ENCODE measurements at places on chromosomes 11 and 22.

- no peak for DNase-seq
Measured at GRCh38 chr11:96474263-96474662, 84.5 kb downstream of the JRKL start.

GRCh38 chr11:26761361-26761809 lies 39.5 kb upstream of the SLC5A12 start:
- no peak for DNase-seq

- no peak for DNase-seq
Measured at GRCh38 chr11:83480811-83481210, 194.6 kb upstream of the CCDC90B start.

- no peak for DNase-seq
Measured at GRCh38 chr11:120774591-120775386, 249.1 kb upstream of the TBCEL start.

GRCh38 chr11:74710281-74710938 lies 20.8 kb downstream of the CHRDL2 start:
- DNase-seq, result no peak

GRCh38 chr11:109644152-109644551 lies 222.2 kb downstream of the C11orf87 start:
- no peak for DNase-seq

DNA sequence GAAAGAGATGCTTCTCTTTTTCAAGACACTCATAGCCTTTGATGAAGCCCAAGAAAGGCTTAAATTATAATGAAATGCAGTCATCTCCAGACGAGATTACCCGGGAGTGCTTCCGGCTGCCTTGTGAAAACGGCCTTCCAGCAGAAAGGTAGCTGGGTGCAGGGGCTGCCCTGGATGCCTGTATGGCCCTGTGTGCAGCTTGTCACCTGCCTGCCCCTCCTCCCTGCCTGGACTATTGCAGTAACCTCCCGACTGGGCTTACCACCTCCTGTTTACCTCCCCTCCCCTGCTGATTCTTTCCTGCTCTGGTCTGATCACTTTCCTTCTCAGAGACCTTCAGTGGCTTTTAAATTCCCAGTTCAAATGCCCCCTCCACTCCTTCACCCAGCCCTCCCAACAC lies 126.4 kb upstream of the SYT13 start:
- no peak for DNase-seq

- no peak for DNase-seq
Measured at GRCh38 chr22:35426801-35427140, 26.8 kb downstream of the MCM5 start.

GRCh38 chr11:44443836-44444769 lies 121.4 kb upstream of the CD82 start:
- no peak for DNase-seq

DNA sequence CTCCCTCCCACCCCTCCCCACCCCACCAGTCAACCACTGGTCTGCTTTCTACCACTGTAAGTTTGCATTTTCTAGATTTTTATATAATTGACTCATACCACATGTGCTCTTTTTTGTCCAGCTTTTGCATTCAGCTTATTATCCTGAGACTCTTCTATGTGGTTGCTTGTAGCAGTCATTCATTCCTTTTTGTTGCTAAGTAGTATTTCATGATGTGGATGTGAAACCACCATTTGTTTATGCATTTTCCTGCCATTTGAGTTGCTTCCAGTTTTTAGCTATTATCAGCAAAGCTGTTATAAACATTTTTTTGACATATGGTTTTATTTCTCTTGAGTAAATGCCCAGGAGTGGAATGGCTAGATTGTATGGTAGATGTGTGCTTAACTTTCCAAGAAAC lies 77.0 kb upstream of the FGF3 start:
- DNase-seq, result no peak

GRCh38 chr11:70201882-70202861 lies 924 bp upstream of the FADD start:
- DNase-seq, result no peak

DNA sequence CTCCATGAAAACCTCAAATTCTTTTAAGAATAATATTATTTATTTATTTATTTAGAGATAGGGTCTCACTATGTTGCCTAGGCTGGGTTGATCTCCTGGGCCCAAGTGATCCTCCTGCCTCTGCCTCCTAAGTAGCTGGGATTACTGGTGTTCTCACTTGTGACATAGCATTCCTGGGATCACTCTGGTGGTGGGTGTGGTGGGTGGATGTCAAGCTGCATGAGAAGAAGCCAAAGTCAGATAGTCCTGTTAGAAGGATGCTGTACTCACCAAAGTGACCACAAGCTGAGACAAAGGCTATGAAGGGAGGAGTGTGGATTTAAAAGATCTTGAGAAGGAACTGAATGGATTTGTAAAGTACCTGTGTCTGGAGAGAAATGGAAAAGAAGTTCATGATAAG lies 87.9 kb upstream of the SPON1 start:
- no peak for DNase-seq

DNA sequence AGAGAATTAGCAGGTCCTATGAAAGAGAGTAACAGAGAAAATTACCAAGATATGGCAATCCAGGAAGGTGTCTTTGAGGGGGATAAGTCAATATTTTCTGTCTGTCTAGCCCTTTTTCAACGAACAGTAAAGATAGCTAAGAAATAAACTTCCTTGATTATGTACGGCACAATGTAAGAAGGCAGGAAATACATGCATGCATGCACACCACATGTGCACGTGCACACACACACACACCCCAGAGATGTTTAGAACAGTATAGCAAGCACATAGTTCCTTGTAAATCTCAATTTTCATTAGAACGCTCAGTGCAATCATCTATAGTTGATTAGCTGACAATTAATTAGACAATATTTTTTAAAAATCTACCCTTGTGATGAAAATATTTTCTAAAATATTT lies 74.7 kb downstream of the MPPED2 start:
- DNase-seq, result no peak

DNA sequence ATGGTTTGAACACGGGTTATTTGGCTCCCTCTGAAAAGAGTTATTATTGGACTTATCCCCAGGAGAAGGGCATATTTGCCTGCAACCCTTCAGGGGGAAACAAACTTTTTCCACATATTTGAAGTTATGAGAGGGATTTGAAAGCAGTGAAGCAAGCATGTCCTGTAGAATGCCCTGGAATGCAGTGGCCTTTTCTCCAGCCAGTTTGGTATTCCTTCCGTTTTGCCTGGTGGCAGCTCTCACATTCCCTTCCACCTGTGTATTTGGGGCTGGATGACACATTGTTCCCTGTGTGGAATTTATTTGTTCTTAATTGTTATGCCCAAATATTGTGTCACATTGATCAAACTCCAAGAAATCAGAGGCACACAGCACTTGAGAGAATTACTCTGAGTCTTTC lies 59.0 kb downstream of the OSBP2 start:
- no peak for DNase-seq

DNA sequence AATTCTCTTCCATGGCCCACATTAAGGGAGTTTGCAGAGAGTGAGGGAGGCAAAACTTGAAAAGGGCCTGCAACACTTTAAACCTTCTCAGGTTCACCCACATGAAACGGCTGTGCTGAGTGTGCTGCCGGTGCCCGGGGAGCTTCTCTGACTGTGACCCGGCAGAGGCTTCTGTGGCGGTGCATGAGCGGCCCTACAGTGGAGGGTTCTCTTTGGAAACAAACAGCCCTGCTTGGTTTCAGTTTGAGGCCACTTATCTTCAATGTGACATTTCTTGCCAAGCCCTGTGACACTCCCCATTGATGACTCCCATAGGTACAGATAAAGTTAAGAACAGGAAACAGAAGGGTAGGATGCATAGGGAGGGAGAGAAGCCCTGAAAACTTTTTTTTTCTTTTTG lies 31.8 kb downstream of the FAM118A start:
- DNase-seq, result no peak

- DNase-seq, result no peak
Measured at GRCh38 chr22:50207383-50208140, 6.8 kb downstream of the SELENOO start.

DNA sequence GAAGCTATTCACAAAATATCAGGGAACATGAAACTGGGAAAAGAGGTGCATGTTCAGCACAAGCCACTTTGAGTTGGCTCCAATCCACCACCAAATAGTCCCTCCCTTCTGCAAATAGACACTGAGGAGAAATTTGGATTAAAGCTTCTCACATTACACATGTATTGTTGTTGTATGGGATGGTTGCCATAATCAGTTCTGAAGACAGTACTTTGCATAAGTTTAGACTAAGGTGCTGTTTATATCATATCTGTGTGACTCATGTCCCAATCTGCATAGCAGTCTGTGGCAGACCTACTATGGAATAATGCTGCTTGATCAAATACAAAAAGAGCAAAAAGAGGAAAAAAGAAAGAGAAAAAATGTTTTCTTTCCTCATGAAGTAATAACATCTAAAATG lies 376.7 kb upstream of the DDI1 start:
- no peak for DNase-seq

DNA sequence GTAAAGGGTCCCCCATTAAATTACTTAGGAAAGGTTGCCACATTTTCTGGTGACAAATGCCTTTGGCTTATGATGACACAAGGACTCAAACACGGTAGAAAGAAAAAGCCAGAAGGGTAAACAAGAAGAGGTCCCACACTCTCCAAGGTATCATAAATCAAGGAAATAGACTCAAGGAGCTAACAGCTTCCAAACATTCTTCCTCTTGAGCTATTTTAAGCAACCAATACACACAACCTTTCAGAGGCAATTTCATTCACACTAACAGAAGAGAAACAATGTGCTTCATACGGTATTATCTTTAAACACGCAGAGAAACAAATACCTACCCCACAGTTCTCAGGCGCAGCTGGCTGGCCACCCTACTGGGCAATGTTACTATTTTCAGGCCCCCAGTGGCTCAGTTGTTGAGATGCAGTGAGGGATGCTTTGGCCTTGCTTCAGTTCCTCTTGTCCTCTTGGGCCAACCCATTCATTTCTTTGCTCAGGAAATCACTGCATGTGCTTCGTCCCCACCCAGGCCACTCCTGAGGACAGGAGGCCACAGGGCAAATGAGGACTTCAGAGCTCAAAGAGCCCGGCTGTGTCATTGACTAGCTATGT lies 15.8 kb downstream of the ABTB2 start:
- DNase-seq, result no peak

- DNase-seq, result no peak
Measured at GRCh38 chr11:65266210-65266609, 4.4 kb downstream of the POLA2 start.

DNA sequence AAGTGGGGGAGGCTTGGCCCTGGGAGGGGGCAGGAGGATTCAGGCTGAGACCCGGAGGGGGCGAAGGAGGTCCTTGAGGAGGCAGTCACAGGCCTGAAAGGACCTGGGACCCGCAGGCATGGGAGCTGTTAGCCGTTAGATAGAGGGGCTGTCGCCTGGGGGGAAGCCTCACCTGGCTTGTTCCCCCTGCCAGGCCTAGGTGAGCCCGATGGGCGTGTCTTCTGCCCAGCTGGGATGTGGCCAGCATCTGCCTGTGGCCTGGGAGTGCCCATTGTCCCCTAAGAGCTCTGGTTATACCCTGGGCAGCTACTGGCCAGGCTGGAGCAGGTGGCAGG lies 1.8 kb upstream of the DUSP8 start:
- no peak for DNase-seq

DNA sequence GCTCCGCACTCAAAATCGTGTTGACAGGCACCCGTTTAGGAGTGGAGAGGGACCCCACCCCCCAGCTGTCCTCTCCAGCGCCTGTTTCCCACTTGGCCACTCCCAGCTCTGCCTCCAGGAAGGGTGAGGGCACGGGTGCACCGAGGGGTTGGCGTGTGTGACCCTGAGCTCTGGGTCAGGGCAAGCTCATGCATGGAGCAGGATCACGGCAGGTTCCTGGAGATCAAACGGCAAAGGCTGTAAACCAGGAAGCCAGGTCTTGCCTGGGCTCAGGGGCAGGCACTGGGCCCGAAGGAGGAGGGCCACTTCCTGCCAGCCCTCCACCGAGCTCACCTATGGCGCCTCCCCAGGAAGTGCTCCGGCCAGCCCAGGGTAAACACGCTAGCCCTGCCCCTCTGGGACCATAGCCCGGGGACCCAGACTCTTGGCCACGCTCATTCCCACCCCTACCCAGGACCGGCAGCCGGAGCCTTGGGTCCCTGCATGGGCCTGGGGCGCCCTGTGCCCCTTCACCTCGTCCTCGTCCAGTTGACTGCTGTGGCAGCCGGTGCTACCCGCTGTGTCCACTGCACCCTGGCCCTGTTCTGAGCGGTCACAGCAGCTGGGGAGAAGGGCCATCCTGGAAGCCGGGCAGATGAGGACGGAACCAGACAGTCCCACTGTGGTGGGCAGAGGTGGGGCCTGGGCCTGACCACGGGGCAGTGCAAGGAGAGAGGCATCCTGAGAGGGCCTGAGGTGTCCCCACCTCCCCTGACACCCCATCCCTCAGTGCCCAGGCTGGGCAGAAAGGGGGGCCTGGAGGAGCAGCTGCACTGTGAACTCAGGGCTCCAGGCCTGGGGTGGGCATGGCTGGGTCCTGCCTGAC lies 1.0 kb upstream of the EPS8L2 start:
- DNase-seq, result no peak

DNA sequence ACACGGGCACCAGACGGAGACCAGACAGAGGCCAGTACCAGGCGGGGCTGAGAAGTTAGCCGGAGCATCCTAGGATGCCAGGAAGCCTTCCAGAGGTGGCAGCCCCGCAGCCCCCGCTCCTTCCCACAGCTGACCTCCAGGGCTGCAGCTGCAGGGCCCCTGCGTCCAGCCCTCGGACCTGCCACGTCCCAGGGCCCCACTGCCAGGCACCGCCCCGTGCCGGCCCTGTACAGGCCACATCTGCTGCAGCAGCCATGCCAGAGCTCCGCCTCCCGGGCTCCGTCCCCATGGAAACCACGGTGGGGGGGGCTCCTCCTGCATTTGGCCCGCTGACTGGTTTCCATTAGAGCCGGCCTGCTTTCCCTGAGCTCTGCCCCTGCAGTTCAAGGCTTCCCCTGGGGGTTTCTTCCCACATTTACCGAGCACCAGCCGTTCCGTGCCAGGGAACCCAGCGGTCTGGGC lies 62.5 kb upstream of the PPARA start:
- no peak for DNase-seq

DNA sequence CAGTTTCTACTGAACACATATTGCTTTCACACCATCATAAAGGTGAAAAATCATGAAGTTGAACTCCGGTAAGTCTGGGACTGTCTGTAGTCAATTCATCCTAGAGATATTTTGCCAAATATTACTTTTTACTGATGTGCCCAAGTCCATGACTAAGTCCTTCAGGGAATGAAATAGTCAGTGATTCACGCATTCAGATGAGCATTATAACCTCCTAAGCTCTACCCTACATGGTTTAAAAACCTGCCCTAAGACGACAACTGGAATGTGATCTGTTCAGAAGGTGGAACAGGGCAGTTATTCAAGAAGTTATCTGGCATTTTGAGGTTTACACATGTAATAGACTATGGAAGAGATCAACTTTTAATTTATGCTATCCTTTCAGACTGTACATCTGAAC lies 125.6 kb downstream of the TRPC6 start:
- DNase-seq, result no peak

DNA sequence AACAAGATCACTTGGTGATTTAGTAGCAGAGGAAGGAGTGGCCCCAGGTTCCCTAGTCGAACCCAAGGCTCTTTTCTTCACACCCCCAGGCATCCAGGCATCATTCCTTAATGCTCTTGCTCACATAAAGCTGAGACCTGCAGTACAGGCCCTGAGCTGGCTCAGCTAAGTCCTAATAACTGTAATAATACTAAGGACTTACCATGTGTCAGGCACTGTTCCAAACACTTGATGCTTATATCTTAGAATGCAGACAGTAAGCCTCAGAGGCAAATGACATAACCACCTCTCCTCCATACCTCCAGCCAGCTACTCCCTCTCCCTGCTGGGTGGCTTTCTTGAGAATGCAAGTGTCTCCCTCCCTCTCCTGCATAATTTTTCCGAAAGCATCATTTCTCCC lies 33.2 kb downstream of the ANKK1 start:
- no peak for DNase-seq

GRCh38 chr22:32444068-32444467 lies 20.2 kb downstream of the BPIFC start:
- DNase-seq, result no peak

GRCh38 chr11:77370217-77370616 lies 68.7 kb upstream of the GDPD4 start:
- DNase-seq, result no peak

All from CD4-positive, CD25-positive, alpha-beta regulatory T cell (primary cell).